ENCODE measurements at places on chromosomes 7 and 10. TPM values are rescaled to one million over a fixed set of nuclear protein-coding genes. Genes with fewer than 3 reads are reported as not detected.

- DNase-seq, result no peak
Observed at GRCh38 chr7:121545418-121545817, 149.3 kb upstream of the FAM3C start.

DNA sequence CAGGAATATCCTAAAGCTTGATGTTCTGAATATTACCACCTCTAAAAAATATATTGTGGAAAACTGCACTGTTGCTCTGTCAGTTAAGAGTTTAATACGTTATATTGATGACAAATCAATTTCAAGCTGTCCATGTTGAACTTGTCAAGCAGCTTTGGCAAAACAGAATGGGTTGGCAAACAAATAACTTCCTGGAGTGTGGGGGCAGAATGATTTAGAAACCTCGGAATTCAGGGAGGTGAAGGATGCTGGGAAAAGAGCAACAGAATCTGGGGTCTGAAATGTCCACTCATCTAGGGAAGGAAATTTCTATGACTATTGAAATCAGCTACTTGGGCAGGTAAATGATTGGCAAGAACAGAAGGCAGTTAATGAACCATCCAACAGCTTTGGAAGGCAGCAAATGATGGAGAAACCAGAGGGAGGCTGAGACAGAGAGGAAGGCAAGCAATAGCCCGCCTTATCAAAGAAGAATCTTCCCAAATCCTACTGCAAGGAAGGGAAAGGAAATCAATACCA is 95.1 kb upstream of the PALS2 start:
- no peak for DNase-seq

DNA sequence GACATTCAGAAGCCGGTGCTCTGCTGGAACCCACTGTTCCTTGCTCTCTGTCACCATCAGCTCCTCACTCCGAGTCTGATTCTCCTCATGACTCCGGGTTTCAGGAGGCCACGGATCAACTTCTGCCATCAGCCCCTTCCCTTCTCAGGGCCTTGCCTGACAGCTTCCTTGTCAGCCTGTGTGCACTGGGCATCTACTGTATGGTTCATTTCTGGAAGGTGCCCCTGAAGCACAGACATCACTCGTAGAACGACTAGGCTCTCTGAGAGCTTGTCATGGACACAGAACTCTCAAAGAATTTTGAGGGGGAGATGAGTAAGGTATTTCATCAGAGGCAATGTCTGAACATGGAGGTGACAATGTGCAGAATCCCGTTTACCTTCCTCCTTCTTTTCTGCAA is 396.1 kb downstream of the TNS3 start:
- no peak for DNase-seq

DNA sequence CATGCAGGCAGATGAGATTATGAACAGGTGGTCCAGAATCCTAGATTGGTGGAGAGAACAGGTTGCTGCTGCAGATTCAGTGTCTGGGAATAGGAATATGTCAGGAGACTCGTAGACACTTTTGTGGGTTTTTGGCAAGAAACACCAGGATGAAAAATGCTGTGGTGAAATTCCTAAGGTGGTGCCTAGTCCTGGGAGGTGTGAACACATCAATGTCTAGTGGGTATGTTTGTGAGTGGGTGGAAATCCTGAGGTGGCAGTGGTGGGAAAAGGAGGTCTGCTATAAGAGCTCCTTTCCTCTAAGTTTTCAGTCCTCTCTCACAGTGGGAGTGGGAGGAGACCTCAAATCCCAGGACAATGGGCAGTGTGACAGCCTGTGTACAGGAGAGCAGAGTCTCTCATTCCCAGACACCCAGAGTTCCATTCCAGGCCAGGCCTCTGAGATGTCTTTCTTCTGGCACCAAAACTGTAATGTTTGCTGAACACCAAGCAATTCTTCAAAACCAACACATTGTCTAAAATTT is 5.1 kb downstream of the ERV3-1 start:
- DNase-seq, result no peak

GRCh38 chr7:138838166-138838565 is 40.2 kb upstream of the ATP6V0A4 start:
- no peak for DNase-seq

GRCh38 chr10:32950591-32951108 is 7.4 kb downstream of the ITGB1 start:
- DNase-seq, result no peak

The ZNF862 gene
- total RNA-seq, result 25.6 TPM

GRCh38 chr10:79127151-79127961 is 58.6 kb downstream of the ZMIZ1 start:
- no peak for DNase-seq

GRCh38 chr7:130114374-130114773 is 44.0 kb downstream of the KLHDC10 start:
- DNase-seq, result no peak

- peak; percentile 13 for DNase-seq
Observed at GRCh38 chr10:48605786-48606529, 1.1 kb upstream of the ARHGAP22 start.

The EPHA1 gene
- 18.9 TPM for total RNA-seq

DNA sequence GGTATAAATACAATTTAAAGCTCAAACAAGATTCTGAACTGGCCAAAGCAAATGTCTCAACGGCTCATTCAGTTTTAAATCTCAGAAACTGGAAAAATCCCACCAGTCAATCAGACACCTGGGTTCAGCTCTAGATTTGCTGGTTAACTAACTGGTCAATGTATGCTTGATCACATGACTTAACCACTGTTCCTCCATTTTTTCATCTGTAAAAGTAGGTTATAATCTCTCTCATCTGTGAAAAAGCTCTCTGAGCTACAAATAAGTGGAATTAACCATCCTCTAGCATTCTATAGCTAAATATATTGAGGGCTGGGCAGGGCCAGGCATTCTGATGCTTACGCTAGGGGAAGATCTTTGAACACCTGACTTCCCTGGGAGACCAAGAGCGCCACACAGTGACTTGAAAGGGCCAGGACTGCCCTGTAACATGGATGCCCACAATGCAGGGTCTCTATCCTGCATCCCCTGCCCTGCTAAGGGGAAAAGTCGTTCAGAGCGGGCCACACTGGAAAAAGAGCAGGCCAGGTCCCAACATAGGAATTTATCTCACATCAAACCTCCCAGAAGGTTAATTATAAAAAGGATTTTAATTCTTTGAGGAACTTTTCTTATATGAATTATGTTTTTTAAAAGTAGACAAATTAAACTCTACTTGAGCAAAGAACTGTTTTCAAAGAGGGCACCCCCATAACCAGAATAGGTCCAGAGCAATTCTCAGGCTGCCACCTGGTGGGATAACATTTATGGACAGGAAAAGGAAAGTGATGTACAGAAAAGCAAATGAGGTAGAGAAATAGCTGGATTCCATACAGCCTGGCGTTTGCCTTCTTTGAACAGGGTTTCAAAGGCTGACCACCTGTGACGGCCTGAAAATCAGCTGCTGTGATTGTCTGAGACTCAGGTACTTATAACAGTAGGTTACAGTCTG is 1.8 kb downstream of the RP9 start:
- DNase-seq, result no peak

The SUGCT gene
- 1.5 TPM for total RNA-seq

The ABCC2 gene
- total RNA-seq, result 2.5 TPM

DNA sequence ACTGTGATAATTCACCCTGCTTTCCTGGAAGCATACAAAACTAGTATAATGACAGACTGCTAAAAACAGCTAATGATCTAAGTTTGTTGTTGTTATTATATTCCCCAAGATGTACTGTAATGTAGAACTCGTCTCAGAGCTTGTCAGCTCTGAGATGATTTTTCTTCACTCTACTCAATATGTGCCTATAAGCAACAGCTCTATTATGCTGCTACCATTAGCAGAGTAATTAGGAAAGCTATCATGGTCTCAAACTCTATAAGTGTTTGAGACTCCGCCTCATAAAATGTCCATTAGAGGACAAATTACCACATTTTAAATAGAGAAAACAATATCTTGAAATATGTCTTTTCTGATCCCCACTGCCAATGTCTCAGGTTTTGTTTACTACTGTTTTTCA is 476.5 kb upstream of the PCDH15 start:
- DNase-seq, result no peak

DNA sequence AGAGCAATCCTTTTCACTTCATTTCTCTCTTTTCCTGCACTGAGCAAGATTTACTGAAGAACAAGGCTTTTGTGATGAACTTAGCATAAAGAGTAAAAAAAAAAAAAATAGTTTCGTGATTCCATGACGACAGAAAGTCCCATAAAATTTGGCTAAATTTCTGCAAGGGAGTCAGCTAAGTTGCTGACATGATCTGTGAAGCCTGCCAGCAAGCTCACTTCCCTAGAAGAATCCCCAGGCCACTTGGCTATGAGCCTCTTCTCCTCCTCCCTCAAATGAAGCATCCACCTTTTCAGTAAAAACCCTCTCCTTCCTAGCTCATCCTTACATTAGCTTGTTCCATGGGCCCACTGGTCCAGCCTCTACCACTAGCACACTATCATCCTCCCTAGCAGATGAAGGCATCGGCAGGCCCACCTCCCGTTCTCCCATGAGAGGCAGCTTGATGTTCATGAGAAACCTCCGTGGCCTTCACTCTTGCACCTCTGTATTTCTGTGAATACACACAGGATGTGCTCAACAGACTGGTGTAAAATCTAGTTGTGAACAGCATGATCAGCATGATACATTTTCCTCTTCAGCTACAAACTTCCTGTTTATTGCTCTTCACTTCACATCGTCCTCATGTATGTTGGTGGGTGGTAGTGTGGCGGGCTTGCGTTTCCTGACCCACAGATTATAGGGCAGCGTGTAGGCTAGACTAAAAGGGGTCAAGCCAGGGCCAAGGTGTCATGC is 30.9 kb downstream of the GIMAP8 start:
- no peak for DNase-seq

- DNase-seq, result no peak
Observed at GRCh38 chr7:115962340-115962739, 68.2 kb downstream of the TFEC start.

The UTF1 gene
- not detected for total RNA-seq

- DNase-seq, result no peak
Observed at GRCh38 chr7:134210976-134211663, 84.0 kb downstream of the LRGUK start.

The PRF1 gene
- 17.6 TPM for total RNA-seq

The LRRD1 gene
- total RNA-seq, result 0.20 TPM

GRCh38 chr7:88317422-88317821 is 10.7 kb upstream of the STEAP4 start:
- DNase-seq, result no peak

DNA sequence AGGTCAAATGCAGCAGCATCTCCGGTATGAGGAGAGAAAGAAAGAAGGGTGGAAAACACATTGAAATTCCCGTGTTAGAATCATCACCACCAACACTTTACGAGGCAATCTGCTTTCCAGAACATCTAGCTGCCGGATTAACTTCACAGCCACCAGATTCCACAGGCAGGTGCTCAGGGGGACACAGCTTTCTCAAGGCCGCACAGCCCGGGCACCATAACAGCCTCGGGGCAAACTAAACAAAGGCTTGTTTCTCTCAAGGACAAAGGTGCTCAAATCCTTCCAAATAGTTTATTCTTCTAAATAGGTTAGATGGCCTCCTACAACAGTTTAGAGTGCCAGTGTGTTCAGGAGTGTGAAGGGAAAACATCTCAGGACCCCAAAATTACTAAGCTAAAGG is 156.3 kb downstream of the DIP2C start:
- DNase-seq, result no peak

- peak; percentile 39 for DNase-seq
Observed at GRCh38 chr10:127536972-127537760, 11.9 kb upstream of the NPS start.

The NRF1 gene
- total RNA-seq, result 18.6 TPM

- DNase-seq, result no peak
Observed at GRCh38 chr10:91617072-91617609, 15.7 kb downstream of the PPP1R3C start.

The CREB5 gene
- 14.4 TPM for total RNA-seq

GRCh38 chr7:8514781-8515519 is 81.5 kb downstream of the NXPH1 start:
- no peak for DNase-seq

DNA sequence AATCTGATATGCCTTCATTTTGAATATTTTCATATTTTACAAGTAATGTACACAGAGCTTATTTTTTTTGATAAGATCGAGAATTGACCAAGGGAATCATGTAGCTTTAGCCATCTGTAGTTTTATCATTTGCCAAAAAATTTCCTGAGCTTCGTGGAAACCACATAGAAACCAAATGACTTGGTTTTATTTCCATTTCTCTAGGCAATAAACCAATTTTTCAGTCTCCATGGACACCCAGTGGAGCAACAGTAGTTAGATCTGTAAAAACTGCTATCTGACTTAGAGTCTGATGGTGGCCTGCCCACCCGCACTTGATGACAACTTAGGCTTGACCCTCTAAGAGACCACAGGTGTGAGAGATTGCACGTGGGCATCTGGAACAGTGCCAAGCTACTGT is 127.8 kb upstream of the CDK6 start:
- no peak for DNase-seq

- DNase-seq, result peak; percentile 84
Observed at GRCh38 chr7:88226886-88227516, 7.2 kb upstream of the SRI start.

DNA sequence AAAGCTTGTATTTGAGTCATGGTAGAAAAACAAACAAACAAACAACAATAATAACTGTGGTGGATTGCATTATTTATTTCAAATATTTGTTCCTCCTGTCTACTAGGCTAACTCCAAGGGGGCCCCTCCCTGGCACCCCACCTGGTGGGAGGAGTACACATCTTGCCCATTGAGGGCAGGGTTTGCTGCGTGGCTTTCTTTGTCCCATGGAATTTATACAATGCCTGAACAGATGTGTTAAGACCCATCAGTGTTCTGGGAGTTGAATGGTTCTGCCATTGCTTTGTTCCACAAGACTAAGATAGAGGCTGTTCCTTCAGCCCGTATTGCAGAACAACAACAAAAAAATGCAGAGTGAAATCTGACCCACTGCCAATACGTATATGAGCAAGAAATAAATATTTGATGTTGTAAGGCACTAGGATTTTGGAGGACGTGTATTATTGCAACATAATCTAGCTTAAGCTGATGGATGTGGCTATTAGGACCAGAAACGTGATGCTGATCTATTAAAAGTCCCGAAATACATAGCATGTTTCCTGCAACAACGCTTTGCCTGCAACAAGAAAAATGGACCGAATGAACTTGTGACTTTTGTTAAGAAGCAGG is 119.1 kb upstream of the JCAD start:
- no peak for DNase-seq

GRCh38 chr7:51352174-51353100 is 35.8 kb upstream of the COBL start:
- DNase-seq, result no peak

The TSPAN12 gene
- total RNA-seq, result 28.0 TPM

The PWWP2B gene
- total RNA-seq, result 54.4 TPM
